Pulmonary artery endothelial cell (primary cell): ENCODE measurements at places on chromosomes 12 and 14.
A peak's percentile ranks its signal among the peaks of the same experiment; 100 is the strongest.

- no peak for DNase-seq
Observed at GRCh38 chr14:105478398-105479251, 4.0 kb downstream of the CRIP2 start.

DNA sequence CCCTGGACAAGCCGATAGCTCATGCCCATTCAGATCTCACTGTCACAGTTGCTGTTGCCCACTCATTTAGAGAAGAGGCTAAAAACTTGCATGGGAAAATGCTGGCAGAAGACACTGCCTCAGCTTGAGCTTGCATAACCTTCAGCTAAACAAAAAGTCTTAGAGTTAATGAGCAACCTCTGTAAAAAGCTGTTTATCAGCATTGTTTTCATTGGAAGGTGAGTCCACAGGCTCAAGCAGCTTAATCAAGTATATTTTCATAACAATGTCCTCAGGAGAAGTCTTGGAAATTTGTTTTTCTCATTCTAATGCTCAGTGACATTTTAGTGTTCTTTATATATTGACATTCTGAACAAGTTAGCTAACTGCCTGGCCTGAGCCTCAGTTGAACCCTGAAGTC lies 872.9 kb downstream of the TMTC2 start:
- DNase-seq, result no peak

- DNase-seq, result peak; percentile 71
Observed at GRCh38 chr14:59306775-59307174, 118.3 kb downstream of the DAAM1 start.

DNA sequence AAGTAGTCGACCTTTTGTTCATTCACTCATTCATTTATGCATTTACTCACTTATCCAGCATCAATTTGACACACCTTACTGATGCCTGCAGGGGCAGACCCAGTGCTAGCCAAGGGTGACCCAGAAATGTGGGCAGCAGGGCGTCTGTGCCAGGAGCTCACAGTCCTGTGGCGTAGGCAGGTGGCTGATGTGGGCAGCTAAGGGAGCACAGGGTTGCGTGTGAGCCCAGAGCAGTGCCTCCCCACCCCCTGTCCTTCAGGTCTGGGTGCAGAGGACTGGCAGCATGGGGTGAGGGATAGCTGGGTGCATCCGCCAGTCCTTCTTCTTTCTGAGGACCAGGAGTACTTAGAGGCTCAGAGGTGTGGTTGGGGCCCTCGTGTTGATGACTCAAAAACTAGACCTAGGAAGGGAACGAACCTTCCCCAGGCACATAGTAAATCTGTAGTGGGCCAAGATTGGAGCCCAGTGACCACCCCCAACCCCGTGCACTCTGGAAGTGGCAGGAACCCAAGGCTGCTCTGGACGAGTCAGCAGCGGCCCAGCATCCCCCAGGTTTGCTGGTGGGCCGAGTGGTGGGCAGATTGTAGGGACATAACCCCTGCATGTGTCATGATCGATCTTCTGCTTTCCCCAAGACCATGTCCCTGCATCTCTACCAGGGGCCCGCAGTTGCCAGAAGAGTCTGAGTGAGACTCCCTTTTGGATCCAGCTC lies 63.9 kb downstream of the BEGAIN start:
- no peak for DNase-seq

- no peak for DNase-seq
Observed at GRCh38 chr12:129676411-129676810, 227.4 kb downstream of the TMEM132D start.

DNA sequence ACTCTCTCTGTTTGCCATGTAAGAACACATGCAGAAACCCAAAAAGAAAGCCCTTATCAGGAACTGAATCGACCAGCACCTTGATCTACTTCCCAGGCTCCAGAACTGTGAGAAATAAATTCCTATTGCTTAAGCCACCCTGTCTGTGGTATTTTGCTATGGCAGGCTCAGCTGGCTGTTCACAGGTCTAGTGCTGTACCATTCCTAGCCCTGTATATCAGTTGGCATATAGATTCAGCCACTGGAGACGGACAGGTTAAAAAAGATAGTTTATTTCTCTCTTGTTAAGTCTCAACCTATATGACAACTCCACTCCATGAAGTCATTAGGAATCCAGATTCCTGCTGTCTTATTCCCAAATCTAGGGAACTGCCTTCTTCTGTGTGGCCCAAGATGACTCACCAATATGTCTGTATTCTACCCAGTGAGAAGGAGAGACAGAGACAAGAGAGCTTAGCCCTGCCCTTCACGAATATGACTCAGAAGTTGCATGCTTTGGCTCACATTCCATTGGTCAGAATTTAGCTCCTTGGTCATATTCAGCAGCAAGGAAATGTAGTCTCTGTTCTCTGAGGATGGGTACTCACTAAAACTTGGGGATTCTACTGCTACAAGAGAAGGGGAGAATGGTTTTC lies 57.0 kb downstream of the PLEKHG7 start:
- DNase-seq, result no peak

- no peak for DNase-seq
Observed at GRCh38 chr12:51216642-51217041, 1.2 kb downstream of the POU6F1 start.

- DNase-seq, result no peak
Observed at GRCh38 chr12:76945867-76946266, 67.0 kb upstream of the CSRP2 start.
